Immature natural killer cell (primary cell): ENCODE measurements at places on chromosomes 7 and 10.

DNA sequence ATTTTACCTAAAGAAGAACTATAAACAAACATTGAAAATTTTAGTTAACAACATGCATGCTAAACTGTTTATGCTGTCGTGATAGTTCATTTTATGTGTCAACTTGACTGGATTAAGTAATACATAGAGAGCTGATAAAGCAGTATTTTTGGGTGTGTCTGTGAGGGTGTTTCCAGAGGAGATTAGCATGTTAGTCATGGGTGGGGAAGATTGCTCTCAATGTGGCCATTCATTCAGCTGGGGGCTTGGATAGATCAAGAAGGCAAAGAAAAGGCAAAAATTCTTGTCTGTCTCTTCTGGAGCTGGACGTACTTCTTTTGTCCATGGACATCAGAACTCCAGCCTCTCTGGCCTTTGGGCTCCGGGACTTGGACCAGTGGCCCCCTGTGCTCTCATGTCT lies 172.9 kb upstream of the SEMA3E start:
- DNase-seq, result no peak

GRCh38 chr7:137670222-137671064 lies 176.3 kb downstream of the DGKI start:
- DNase-seq, result no peak

GRCh38 chr7:47443049-47443448 lies 138.9 kb downstream of the TNS3 start:
- DNase-seq, result no peak

- DNase-seq, result no peak
Measured at GRCh38 chr10:73891540-73891939, 17.2 kb upstream of the CAMK2G start.

- no peak for DNase-seq
Measured at GRCh38 chr10:60914690-60915141, 29.3 kb downstream of the RHOBTB1 start.

GRCh38 chr10:31697271-31698180 lies 231.1 kb downstream of the ARHGAP12 start:
- no peak for DNase-seq

- no peak for DNase-seq
Measured at GRCh38 chr7:106018566-106019469, 55.8 kb downstream of the CDHR3 start.

- DNase-seq, result no peak
Measured at GRCh38 chr10:110644598-110645462, 694 bp downstream of the RBM20 start.

DNA sequence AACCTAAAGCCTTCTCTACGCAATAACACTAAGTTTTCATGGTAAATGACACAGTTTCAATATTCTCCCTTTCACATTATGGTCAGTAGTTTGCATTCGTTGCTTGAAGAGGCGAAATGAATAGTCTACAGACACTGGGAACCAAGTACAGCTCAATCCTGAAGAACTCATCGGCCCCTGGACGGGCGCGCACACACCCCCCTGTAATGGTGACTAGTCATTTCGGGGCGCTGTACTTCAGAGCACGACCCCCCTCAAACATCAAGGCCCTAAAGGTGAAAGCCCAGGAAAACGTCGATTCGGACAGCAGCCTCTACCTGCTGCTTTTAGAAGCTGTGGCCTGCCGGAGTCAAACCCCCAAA lies 1.0 kb downstream of the NT5C2 start:
- DNase-seq, result no peak

- DNase-seq, result no peak
Measured at GRCh38 chr7:37482505-37482904, 33.8 kb upstream of the ELMO1 start.

- no peak for DNase-seq
Measured at GRCh38 chr7:21702303-21702702, 159.5 kb downstream of the DNAH11 start.

DNA sequence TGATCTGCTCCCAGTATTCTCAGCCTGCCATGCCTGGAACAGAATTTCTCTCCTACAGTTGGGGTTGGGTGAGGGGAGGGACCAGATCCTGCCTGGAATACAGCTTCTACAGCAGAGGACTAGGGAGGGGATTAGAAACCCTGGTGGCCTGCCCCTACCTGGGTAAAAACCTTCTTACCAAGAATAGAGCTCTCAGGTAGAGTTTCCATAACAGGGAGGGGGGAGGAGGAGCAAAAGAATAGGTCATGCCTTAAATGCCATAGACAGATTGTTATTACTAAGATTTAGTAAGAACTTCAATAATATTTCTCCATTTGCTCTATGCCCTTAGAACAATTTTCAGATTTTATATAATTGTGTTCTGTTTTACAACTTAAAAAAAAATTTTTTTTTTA lies 33.5 kb upstream of the TSPAN33 start:
- no peak for DNase-seq

- no peak for DNase-seq
Measured at GRCh38 chr10:11636697-11637303, 25.4 kb upstream of the USP6NL start.

DNA sequence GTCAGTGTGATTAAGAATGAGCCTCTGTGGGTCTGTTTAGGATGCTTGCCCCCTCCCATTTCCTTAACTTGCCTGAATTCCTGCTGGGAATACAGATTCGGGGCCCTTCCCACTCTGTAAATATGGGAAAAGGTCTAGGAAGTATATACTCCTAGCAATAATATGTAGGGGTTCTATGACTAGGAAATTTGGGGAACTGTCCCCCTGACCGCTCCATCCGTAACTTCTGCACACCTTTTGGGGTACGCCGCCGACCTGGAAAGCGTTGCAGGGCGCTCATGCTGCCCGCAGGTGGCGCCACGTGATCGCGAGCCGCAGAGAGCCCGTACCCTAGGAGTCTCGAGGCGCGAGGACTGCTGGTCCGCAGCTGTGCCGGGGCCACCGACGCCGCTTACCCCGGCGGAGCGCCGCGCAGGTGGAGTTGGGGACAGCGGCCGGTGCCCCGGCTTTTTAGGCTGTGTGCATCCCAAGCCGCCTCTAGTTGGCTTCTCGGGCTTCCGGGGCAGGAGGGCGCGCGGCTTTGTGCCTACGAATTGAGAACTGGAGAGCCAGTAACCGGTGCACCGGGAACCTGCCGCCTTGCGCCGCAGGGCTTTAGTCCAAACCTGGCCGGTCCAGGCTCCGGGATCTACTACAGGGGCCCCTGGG lies 656 bp upstream of the CNNM2 start:
- DNase-seq, result peak; percentile 80

DNA sequence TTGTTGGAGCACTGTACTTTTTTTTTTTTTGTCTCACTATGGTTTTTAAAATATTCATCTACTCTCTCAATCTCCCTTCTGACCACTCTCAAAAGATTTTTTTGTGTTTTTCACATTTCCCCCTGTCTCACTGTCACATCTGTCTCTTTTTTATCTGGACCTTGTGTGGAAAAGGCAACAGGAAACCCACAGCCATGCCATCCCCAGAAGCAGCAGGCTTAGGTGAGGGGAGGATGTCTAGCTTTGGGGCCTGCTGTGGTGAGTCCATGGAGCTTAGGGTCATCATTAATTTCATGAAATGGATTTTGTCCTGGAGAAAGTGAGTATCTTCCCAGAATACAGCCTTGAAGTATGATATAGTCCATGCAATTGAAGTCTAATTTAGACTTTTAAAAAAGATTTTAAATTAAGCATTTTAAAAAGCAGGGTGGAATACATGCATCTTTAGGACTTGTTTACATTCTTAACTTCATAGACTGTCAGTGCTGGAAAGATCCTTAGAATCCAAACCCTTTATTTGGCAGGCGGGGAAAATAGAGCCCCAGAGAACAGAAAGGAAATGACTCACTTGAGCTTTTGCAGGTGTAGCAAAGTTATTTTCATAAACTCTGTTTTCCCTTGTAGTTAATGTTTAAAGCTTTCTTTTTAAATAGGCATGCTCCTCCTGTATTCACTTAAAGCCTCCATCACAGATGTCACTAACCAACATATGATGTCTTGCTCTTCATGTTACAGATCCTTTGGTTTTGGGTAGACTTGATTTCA lies 25.1 kb downstream of the MINDY4 start:
- DNase-seq, result no peak

DNA sequence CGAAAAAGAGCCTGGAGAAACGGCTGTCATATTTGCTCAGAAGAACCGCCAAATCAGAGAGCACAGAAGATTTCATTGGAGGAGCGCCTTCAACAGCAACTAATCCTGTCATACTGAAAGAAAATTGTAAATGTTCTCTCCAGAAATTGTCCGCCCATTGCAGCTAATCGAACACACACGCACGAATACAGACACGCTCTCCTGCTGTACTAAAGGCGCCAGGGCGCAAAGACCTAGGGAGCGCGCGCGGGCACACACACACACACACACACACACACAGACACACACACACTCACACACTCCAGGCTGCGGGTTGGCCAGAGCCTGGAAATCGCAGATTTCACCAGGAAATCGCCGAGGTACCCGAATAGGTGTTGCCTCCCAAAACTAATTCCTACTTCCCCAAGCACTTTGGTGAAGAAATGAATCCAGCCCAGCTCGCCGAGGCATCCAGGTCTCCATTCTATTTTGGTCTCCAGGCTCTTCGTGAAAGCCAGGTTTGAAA lies at the start of gene CHRM2:
TSS of gene CHRM2 (plus strand) at position 157 of the 505 bp plus-strand sequence. CDS start 146,214 bp downstream, outside the sequence.
- no peak for DNase-seq

DNA sequence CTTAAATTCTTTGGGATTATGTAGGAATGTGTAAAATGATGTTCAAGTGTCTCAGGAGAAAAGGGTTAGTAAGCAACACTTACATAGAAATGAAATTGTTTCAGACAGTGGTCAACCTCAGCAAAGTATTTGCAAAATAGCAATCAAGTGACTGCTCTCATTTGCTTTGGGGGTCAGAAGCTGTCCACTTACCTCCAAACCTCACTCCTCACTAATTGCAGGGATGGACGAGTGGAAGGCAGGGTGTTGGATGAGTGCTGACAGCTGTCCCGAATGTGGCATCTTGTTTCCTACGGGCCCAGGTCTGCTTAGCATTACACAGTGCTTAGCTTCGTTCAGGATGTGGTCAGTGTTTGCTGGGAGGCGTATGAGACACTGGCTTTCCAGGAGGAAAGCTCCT lies 437.0 kb downstream of the SUGCT start:
- no peak for DNase-seq

GRCh38 chr10:121556918-121557573 lies 41.2 kb downstream of the FGFR2 start:
- DNase-seq, result no peak

DNA sequence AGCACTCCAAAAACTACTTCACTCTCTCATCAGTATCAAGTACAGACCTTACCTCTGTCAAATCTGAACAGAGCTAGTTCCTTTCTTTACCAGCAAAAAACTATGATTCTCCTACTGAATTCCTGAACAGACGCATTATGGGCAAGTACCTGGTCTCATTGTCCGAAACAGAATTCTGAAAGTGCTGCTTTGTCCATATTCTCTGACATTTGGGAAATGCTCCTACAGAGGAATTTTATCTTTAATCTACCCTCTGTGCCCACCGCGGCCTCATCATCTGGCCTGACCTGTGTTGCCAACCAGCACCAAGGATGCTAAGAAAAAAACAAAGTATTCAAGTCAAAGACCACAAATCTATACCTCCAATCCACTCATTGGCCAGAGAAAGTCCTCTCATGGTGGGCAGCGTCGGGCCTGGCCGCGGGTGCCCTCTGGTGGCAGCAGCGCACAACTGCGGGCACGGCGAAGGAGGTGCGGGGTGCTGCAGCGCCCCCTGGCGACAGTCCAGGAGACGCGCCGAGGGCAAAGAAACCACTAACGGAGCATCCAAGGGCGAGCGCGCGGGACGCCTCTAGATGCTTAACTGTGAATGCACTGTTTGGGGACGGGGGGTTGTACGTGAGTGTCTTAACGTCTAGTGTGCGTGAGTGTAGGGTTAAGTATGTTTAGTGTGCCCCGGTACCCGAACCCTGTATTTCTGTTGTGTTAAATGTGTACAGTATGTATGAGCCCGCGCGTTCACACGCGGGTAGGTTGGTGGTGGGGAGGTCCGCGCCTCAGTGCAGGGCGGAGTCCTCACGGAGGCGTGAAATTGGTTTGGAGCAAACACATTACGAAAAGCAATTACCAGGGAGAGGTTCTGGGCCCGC lies 5.0 kb upstream of the GBX1 start:
- DNase-seq, result peak; percentile 75

DNA sequence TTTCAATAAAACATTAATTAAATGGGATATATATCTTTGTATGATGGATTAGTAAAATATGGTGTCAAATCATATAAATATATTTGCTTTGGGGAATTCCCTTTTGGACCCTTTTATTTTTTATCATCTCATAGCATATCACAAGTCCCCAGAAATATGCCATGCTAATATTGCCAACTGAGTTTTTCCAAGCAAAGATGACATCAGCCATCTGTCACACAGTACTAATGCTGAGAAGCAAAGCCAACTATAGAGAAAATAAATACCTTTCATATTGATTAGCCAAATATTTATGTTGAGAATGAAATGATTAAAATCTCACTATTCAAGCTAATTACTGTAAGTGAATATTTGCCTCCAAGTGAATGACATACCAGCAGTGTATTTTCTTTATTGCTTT lies 575.3 kb downstream of the ETV1 start:
- DNase-seq, result no peak

GRCh38 chr7:12314199-12314598 lies 89.5 kb downstream of the VWDE start:
- DNase-seq, result no peak

DNA sequence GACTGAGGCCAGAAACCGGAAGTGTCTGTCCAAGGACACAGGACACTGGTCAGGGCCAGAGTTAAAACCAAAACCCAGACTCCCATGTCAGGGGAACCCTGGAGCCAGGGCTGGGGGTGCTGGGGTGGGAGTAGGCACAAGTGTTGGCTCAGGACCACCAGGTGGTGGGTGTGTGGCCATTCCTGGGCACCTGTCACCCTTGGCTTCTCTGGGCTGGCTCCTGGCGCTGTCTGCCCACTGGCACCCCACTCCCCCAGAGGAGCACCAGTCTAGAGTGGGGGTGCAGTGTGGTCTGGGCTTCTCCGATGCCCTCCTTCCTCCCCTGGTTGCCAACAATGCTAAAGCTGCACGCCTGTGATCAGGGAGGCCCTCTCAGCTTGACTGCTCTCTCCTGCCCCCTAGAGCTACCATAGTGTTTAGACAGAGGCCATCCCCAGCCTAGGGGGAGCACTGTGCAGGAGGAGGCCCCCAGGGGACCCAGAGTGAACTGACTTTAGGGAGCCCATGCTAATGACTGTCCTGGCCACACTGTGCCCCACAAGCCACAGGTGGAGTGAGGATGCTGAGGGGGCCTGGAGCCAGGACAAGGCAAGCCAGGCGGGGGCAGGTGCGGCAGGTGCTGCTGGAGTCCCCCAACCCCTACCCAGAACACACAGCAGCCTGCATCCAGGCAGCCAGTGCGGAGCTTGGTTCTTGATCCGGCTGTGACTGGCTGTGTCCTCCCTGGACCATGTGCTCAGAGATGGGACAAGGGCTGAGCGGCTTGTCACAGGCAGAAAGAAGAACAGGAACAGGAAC lies 11.0 kb downstream of the RASGEF1A start:
- DNase-seq, result peak; percentile 55
